Bladder microvascular endothelial cell (primary cell): ENCODE measurements at places on chromosomes 7 and 10. TPM values are rescaled to one million over a fixed set of nuclear protein-coding genes. Genes with fewer than 3 reads are reported as not detected.

ICA1 gene
- 25.3 and 34.2 TPM in 2 replicates for total RNA-seq

XRCC2 gene
- 3.1 and 4.8 TPM in 2 replicates for total RNA-seq

SP8 gene
- total RNA-seq, result not detected in 2 replicates

LRRTM3 gene
- total RNA-seq, result not detected in 2 replicates

SMKR1 gene
- total RNA-seq, result 0.16 and 0.38 TPM in 2 replicates

FRMD4A gene
- total RNA-seq, result 26.9 and 64.4 TPM in 2 replicates

KIF20B gene
- total RNA-seq, result 8.2 and 10.5 TPM in 2 replicates

FGL2 gene
- total RNA-seq, result 0.16 and 0.38 TPM in 2 replicates

TEX47 gene
- total RNA-seq, result not detected in 2 replicates

PHYHIPL gene
- total RNA-seq, result not detected in 2 replicates

FAM237B gene
- total RNA-seq, result not detected in 2 replicates

GIMAP5 gene
- total RNA-seq, result 128 and 150 TPM in 2 replicates

ANKRD7 gene
- total RNA-seq, result 0.16 and 0.25 TPM in 2 replicates

EGFR gene
- total RNA-seq, result 0.97 and 1.5 TPM in 2 replicates

GIMAP4 gene
- total RNA-seq, result 131 and 293 TPM in 2 replicates
